ENCODE measurements at places on chromosomes 5 and 9.

DNA sequence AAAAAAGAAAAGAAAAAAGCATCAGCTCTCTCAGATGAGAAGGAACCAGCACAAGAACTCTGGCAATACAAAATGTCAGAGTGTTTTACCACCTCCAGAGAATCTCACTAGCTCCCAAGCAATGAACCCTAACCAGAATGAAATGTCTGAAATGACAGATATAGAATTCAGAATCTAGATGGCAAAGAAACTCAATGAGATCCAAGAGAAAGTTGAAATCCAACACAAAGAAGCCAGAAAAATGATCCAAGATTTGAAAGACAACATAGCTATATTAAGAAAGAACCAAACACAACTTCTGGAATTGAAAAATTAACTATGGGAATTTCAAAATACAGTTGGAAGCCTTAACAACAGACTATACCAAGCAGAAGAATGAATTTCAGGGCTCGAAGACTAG is 396.3 kb downstream of the PDE4D start:
- DNase-seq = no peak

GRCh38 chr9:136694163-136694871 is 7.1 kb upstream of the AGPAT2 start:
- no peak for DNase-seq

DNA sequence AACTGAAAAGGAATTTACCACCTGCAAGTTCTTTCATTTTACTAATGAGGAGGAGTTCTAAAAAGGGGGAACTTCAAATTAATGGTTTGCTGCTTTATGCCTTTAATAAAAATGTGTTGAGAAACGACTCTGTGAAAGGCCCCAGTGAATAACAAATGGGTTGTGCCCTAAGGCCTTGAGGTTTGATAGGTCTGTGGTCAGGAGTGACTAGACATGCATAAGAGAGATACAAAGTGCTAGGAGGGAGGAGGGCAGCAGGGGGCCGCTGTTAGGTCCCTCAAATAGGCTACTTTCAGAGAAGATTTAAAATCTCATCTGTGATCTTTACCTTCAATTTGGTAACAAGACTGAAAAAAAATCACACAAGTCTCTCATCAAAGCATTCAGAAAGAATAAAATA is 58.3 kb downstream of the FAM81B start:
- DNase-seq = no peak

- no peak for DNase-seq
Observed at GRCh38 chr9:7130266-7130820, 372.6 kb downstream of the KDM4C start.

GRCh38 chr9:127182901-127183746 is 60.7 kb upstream of the ANGPTL2 start:
- no peak for DNase-seq

DNA sequence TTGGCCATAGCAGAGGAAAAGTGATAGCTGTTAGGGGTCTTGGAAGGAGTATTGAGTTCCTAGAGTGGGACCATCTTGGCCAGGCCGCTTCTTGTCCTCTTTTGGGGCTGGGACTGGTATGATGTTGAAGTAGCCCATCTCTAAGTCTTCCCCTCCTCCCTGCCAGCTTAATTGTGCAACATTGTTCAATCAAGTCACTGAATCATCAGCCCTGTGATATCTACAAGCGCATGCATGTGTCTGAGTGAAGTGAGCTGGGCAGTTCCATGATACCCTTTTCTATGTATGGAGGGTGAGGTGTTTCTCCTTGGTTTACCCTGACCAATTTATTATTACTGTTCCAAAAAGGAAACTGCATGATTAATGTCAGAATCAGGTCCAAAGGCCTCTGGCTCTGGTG is 112.2 kb downstream of the C9orf152 start:
- DNase-seq = no peak

DNA sequence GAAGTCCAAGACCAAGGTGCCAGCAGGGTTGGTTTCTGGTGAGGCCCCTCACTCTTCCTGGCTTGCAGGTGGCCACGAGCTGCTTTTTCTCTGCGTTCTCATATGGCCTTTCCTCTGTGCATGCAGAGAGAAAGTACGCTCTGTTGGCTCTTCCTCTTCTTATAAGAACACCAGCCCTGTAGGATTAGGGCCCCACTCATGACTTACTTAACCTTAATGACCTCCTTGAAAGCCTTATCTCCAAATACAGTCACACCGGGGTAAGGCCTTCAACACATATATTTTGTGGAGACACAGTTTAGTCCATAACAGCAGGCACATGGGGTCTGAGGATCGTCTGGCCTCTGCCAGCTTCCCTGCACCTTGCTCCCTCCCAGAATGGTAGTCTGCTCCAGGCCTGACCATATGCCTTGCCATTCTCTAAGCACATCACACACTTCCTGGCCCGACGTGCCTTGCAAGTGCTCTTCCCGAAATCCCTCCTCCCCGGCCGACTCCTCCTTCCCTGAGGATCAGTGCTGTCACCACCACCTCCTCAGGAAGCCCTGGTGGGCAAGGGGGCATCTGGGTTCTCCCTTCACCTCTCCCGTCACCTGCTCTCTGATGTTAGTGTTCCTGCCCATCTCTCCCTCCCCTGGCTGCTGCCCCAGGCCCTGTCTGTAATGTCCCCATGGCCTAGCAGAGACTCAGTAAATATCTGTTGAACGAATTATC is 200.7 kb downstream of the AOPEP start:
- no peak for DNase-seq

GRCh38 chr9:129435988-129436717 is 184.7 kb downstream of the C9orf50 start:
- DNase-seq = no peak

DNA sequence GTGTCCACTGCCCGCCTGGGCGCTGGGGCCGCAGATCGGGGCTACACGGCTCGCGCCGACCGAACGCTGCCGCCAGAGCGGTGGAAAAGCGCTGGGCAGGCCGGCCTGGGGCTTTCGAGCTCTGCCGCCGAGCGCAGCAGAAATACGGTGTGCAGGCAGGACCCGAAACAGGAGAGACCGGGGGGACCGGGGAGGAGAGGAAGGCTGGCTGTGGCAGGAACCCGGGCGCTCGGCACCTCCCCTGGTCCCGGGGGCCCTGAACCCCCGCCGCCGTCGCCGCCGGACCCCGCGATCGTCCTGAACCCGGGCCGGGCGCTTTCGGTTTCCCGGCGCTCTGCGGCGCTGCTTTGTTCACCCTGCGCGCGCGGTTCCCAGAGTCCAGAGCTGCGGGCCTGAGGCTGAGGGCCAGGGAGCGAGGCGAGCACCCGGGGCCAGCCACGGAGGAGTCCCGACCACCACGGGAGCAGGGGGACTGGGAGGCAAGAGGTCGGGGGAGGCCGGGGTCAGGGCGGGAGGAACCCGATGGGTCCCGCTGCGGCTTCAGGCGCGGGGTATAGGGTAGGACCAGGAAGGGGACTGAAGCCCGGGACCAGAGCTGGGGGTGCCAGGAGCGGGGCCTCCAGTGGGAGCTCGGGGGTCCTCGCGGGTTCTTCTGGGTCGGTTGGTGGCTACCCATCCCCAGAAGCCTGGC is 12.0 kb downstream of the IRX2 start:
- DNase-seq = no peak

- DNase-seq = no peak
Observed at GRCh38 chr9:83649515-83649914, 26.6 kb downstream of the IDNK start.

GRCh38 chr9:94783102-94783682 is 56.7 kb downstream of the AOPEP start:
- DNase-seq = no peak

DNA sequence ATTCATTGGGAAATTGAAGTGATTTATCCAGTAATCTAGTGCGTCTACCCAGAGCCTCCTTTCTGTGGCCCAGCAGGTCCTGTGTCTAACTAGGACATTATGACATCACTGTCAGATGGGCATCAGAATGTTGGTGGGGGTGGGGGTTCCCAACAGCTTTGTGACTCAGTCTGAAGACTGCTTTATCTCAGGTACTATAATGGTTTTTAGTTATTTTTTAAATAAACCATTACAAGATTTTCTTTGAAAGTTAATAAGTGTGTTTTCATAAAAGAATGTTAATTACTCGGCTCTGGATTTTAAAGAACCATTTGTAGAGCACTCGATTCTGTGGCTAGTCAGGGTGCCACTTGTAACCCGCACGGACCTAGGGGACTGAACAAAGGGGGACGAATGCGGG is at the start of gene EQTN:
EQTN (minus strand) TSS at position 101 of the 400 bp plus-strand sequence; CDS start at position 6, 95 bp downstream.
- no peak for DNase-seq

- no peak for DNase-seq
Observed at GRCh38 chr9:92619601-92620300, 50.2 kb downstream of the IPPK start.

DNA sequence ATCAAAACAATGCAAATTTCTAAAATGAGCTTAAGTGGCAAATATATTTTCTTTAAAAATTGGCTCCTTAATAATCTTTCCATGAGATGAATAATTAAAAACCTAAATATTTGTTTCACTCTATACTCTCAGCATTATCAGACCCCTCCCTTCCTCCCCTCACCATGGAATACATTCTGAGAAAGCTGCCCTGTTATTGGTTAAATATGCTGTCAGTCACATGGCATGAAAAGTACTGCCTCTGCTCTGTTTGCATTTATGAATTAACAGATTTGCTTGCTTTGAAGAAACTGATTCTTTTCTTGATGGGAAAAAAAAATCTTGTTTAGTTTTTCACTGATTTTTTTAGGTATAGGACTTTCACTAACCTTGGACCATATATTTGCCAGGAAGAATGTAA is 17.0 kb upstream of the RPS23 start:
- no peak for DNase-seq

DNA sequence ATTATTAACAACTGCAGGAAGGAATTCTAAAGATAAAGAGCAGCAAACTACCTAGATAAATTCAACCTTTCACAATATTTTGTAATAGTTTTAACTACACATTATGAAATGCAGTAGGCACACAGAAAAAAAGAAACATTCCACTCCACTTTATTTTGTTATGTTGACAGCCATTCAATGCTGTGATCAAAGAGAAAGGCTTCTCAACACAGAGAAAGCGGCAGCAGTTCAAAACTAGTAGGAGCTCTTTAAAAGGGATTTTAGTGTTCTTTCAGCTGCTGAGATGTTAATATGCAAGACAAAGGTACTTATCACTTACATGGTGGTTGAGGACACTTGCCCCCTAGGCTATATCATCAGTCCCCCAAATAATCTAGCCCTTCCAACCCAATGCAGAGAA is 11.6 kb downstream of the CEMIP2 start:
- no peak for DNase-seq

All from GM19239 (cell line).